HT-29 (cell line): ENCODE measurements at places on chromosomes 1 and 21. TPM values are rescaled to one million over a fixed set of nuclear protein-coding genes. Genes with fewer than 3 reads are reported as not detected.

PADI4 gene
- total RNA-seq, result not detected in 2 replicates

- DNase-seq, result no peak
Observed at GRCh38 chr1:201724039-201724765, 104.8 kb upstream of the IPO9 start.

RWDD3 gene
- 3.5 TPM in 2 replicates for total RNA-seq

AMY1B gene
- total RNA-seq, result not detected in 2 replicates

C1orf185 gene
- total RNA-seq, result not detected in 2 replicates

CYP4X1 gene
- total RNA-seq, result not detected in 2 replicates

GRCh38 chr1:70552662-70553566 lies 141.8 kb downstream of the CTH start:
- no peak for DNase-seq

GRCh38 chr1:217482356-217483102 lies 148.4 kb downstream of the GPATCH2 start:
- DNase-seq, result no peak

- no peak for DNase-seq
Observed at GRCh38 chr1:170521818-170522217, 10.1 kb upstream of the GORAB start.

- peak; percentile 90 for DNase-seq
Observed at GRCh38 chr1:39183503-39184353, 20.8 kb upstream of the MACF1 start.

RAB25 gene
- 163 and 185 TPM in 2 replicates for total RNA-seq

TEX38 gene
- total RNA-seq, result 0.20 TPM in 1 of 2 replicates, not detected in the other

DNA sequence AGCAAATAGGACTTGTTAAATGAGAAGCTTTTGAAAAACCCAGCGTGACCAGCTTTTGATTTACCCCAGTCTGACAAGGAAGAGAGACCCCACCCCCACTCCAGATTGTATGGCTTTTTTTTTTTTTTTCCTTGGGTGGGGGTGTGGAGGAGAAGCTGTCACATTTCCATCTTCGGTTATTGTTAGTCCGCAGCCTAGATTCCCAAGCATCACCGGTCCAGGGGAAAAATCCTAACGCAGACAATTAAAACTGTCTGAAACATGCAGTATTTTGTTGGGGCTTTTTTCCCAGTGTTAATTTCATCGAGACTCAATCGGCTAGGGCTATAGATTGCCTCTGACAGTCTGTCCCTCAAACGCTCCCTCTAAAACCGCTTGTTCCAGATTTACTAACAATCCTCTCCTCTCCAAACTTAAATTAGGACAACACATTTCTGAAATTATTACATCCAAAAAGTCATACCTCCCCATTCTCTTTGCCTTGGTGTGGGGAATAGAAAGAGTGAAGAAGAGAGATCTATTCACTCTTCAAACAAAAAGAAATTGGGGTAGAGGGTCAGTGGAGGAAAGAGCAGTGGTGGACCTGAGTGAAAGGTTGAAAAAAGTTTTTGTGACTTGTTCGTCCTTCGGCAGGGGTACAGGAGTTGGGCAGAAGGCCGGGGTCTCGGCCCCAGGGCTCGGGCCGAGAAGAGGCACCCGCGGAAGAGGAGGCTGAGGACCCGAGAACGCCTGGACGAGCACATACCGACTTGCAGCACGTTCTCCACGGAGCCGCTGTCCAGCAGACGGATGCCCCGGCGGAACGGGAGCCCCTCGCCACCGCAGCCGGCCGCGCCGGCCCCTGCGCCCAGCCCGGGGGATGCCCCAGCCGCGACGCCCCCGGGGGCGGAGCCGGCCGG lies 1.1 kb downstream of the ZSWIM5 start:
- peak; percentile 22 for DNase-seq

DNA sequence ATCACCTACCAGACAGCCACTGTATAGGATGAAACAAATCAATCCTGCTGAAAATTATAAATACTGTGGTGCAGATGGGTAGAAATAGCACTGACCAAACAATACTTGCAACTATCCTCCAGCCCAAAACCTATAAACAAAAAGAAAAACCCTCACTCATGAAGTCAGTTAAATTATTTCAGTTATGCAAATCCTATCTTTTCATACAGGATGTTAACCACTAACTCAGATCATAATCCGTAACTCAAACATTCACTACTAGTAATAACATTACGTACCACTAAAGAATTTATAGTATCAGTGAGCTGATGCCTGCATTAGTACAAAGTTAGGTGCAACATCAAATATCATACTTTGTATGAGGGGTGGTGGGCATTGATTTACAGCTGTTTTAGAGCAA lies 2.6 kb downstream of the NDC1 start:
- no peak for DNase-seq

- no peak for DNase-seq
Observed at GRCh38 chr1:213277036-213277435, 226.0 kb downstream of the RPS6KC1 start.

DNA sequence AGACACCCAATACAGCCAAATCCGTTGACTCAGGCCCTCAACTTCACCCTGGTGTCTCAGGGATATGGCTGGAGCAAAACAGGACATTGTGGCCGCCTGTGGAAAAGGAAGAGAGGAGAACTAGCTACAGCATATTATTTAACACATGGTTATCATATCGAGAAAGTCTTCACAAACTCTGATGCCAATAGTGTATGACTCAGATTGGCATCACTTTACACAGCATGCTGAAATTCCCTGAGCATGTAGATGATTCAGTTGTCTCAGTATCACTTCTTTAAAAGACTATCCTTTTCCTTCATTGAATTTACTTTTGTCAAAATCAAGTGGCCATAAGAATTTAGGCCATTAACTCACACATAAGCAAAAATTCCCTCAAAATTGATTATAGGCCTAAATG lies 20.1 kb downstream of the HSD3B2 start:
- DNase-seq, result no peak

GBP7 gene
- total RNA-seq, result not detected in 2 replicates

- peak; percentile 23 for DNase-seq
Observed at GRCh38 chr1:159935719-159936272, 9.6 kb downstream of the IGSF9 start.

DNA sequence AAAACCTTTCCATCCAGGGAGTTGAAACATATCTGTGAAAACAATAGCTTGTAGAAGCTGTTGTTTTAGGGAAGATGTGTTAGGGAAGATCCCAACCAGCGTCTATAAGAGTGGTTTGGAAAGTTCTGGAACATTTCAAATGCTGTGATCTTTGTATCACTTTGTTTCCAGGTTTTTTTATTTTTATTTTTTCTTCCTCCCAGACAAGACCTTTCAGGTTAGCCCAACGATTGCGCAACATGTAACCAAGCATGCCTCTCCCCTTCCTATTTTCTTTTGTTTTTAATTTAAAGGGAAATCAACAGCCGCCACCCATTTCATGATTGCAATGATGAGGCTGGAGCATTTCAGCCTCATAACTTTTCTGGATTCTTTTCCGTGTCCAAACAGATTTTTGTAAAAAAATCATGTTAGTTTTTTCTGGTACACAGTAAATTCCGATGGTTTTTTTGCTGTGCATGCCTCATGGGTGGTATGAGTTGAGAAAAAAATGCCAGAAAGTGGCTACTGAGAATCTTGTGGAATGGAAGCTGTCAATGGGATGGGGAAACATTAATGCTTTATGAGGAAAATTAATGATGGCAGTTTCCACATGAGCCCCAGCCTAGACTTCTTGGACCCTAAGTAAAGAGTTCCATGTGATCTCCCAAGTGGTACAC lies 109.3 kb downstream of the RUNX1 start:
- DNase-seq, result no peak

HENMT1 gene
- total RNA-seq, result 15.1 and 15.2 TPM in 2 replicates

DNA sequence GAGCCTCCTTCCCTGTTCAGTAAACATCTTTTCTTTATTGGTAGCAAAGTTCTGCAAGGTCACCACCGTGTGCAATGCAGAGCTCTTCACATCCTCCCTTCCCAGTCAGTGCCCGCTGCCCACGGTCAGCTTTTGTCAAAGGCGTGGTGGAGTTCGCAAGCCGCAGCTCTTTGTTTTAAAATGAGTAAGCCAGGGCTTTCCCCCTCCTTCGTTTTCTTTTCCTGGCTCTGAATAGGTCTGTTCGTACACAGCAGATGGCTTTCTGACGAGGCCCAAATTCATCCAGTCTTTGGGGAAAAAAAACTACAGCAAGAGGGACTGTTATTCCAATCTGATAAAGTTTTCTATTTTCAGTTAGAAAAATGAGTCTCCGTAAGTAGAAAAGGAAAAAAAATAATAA lies 153.2 kb downstream of the LRIG2 start:
- DNase-seq, result no peak

GRCh38 chr21:46150073-46150472 lies 5.3 kb downstream of the FTCD start:
- no peak for DNase-seq

- no peak for DNase-seq
Observed at GRCh38 chr21:19290328-19290727, 886.7 kb upstream of the TMPRSS15 start.

ZFYVE9 gene
- 5.3 and 6.3 TPM in 2 replicates for total RNA-seq

- DNase-seq, result peak; percentile 38
Observed at GRCh38 chr1:36323636-36324352, at the start of gene EVA1B. Gene EVA1B, minus strand, starts transcription at chr1:36323645. Its CDS starts 608 bp downstream, at chr1:36323037.

DNA sequence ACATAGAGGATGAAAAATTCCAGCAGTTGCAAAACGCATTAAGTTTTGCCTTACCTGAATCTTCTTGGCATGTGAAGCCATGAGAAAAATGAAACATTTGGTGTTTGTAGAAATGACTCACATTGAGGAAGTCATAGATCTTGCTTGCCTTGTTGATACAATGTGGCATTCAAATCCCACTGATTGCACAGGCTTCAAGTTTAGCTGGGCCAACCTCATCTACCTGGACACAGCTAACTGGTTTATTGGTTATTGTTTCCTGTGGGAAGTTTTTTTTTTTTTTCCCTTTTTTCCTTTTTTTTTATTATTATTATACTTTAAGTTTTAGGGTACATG lies 168.9 kb upstream of the C21orf91 start:
- DNase-seq, result no peak

GRCh38 chr21:45378258-45378966 lies 26.6 kb upstream of the COL18A1 start:
- DNase-seq, result no peak

DNA sequence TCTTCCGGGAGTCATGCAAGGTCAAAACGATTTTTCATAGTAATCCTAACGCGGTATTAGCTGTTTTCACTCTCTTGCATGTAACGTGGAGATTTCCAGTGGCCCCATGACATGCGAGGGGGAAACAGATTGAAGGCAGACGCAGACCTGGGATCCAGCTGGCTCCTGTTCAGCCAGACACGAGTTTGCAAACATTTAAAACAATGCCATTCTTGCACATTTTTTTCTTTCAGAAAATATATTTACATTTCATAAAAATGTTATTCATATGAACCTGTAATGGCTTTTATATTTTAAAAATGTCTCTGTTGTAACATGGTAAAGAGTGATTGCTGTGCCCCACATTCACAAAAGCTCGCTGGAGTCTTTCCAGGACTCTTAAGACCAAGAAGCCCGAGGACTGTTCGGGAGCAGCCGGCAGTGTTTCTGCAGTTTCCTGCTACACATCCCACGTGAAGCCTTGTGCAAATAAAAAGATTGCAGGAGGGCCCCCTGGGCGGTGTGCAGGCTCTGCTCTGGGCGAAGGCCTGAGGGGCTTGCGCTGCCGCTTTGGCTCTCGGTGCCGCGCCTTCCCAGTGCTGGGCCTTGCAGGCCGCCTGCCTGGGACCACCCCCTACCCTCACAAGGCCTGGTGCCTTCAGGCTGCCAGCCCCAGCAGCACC lies 184.9 kb downstream of the DYRK1A start:
- no peak for DNase-seq

GRCh38 chr1:7824701-7825100 lies 28.2 kb downstream of the UTS2 start:
- DNase-seq, result no peak

ALG14 gene
- total RNA-seq, result 1.0 and 2.0 TPM in 2 replicates

MTOR gene
- total RNA-seq, result 38.0 and 42.5 TPM in 2 replicates

GRCh38 chr1:12407050-12407961 lies 177.5 kb downstream of the VPS13D start:
- peak; percentile 79 for DNase-seq

DNA sequence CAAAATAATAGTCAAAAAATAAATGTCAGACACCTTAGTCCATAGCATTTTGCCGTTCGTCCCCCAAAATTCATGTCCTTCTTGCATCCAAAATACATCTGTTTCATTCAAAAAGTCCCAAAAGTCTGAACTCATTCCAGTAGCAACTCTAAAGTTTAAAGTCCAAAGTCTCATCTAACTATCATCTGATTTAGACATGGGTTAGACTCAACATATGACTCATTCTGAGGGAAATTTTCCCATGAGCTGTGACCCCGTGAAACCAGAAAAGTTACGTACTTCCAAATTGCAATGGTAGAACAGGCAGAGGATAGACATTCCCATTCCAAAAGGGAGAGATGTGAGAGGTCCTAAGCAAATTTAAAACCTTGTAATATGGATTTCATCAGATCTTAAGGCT lies 48.6 kb upstream of the CACHD1 start:
- DNase-seq, result no peak

DNA sequence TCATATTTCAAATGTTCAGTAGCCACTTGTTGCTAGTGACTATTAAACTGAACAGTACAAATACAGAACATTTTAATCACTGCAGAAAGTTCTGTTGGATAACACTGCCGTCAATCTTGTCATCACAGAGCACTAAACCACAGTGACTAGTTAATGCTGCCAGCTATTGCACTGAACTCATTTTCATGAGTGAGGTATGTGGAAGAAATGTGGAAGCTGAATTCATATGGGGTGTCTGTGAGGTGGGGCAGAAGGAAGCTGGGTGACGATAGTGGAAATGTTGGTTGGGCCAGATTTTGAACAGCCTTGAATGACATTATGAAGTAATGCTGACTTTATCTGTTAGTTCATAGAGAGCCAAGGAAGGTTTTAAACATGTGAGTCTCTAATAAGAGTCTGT lies 49.6 kb downstream of the OSBPL9 start:
- DNase-seq, result no peak

KRTAP13-3 gene
- not detected in 2 replicates for total RNA-seq

CRTC2 gene
- 15.5 and 16.5 TPM in 2 replicates for total RNA-seq

DNA sequence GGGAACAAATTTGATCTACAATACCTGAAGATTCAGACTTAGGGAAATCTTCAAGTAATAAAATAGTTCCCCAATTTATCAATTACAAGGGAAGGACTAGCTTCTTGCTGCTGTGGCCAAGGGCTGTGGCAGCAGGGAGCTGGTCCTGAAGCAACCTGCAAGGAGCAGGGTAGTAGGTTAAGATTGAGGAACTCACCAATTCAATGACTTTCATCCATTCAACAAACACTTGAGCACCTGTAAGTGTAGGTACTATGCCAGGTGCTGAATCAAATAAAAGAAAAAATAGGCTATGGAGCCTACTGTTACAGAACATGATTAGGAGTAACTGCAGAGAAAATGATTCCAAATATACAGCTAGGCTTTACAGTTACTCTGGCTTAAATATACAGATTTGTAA lies 64.2 kb upstream of the RBM34 start:
- no peak for DNase-seq
